ENCODE measurements at places on chromosomes 6 and 20. TPM values are rescaled to one million over a fixed set of nuclear protein-coding genes. Genes with fewer than 3 reads are reported as not detected.
A peak's percentile ranks its signal among the peaks of the same experiment; 100 is the strongest.

GRCh38 chr6:166957087-166957804, 896 bp upstream of the RNASET2 start:
- H3K27me3 ChIP-seq: no peaks in the 10 kb centered on the region
- peak overlapping the region; percentile 57 for H3K27ac ChIP-seq
- H3K36me3 ChIP-seq: no peaks in the 10 kb centered on the region
- no peaks in the 10 kb centered on the region for H3K4me1 ChIP-seq
- peak overlapping the region; percentile 52 for H3K4me3 ChIP-seq
- DNase-seq: no peak

DNA sequence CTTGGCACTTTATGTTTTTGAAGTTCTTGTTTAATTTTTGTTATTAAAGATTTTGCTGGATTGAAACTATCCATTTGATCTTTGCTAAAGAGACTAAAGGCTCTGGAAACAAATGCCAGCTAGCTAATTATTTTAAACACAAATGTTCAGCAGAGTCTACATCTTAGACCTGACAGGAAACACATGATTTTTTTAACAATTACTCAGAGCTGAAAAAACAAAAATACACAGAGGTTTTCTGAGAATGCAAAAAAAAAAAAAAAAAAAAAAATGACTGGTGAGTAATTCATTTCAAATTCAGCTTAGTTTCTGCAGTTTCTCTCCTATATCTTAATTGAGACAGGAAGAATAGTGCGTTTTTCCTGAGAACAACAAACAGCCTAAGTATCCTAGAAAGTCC, 448.0 kb downstream of the TENT5A start:
- no peak overlapping the region for H3K4me3 ChIP-seq
- H3K4me1 ChIP-seq: no peaks in the 10 kb centered on the region

GRCh38 chr6:106225581-106225980, 100.0 kb downstream of the ATG5 start:
- DNase-seq: no peak
- no peaks in the 10 kb centered on the region for H3K36me3 ChIP-seq
- H3K4me1 ChIP-seq: no peaks in the 10 kb centered on the region
- H3K4me3 ChIP-seq: no peak overlapping the region
- no peaks in the 10 kb centered on the region for H3K27me3 ChIP-seq

GRCh38 chr6:35309611-35310264, 12.1 kb downstream of the DEF6 start:
- no peak overlapping the region for H3K4me3 ChIP-seq
- H3K27me3 ChIP-seq: peaks cover 2% of the 10 kb centered on the region
- H3K36me3 ChIP-seq: no peaks in the 10 kb centered on the region
- no peak for DNase-seq

GRCh38 chr6:27312146-27312949, at the start of gene POM121L2:
TSS of gene POM121L2 (minus strand) at chr6:27312273. CDS start at chr6:27312170, 103 bp downstream.
- no peaks in the 10 kb centered on the region for H3K36me3 ChIP-seq
- H3K27ac ChIP-seq: no peak within 1 kb of the TSS

GRCh38 chr20:402496-402885, 5.6 kb upstream of the RBCK1 start:
- no peaks in the 10 kb centered on the region for H3K36me3 ChIP-seq
- peaks cover 4% of the 10 kb centered on the region for H3K4me1 ChIP-seq

- H3K4me3 ChIP-seq: no peak overlapping the region
- DNase-seq: peak; percentile 24
- H3K4me1 ChIP-seq: no peaks in the 10 kb centered on the region
- H3K27me3 ChIP-seq: no peaks in the 10 kb centered on the region
Measured at GRCh38 chr6:17334265-17334664, 53.1 kb downstream of the RBM24 start.

DNA sequence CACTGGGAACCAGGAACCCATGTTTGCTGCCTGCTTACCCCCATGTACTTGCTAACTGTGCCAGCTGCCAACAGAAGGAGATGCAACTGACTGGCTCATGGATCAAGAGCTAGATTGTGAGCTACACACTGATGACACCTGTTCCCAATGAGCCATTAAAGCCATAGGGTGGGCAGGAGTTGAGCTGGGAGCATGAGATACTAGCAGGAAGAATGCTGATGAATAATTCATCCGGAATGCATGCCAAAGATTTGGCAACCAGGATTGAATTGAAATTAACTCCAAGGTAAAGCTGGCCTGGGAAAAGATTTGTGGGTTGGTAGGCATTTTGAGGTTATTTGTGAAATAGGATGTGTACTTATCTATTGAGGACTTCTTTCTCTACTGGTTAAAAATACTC, 631.1 kb downstream of the KIF16B start:
- H3K27ac ChIP-seq: no peak overlapping the region
- no peaks in the 10 kb centered on the region for H3K36me3 ChIP-seq
- H3K27me3 ChIP-seq: no peaks in the 10 kb centered on the region
- no peak overlapping the region for H3K4me3 ChIP-seq

The LPA gene
- polyA plus RNA-seq: not detected

GRCh38 chr6:11356404-11357155, 124.1 kb upstream of the NEDD9 start:
- no peak overlapping the region for H3K4me3 ChIP-seq
- H3K4me1 ChIP-seq: no peaks in the 10 kb centered on the region
- DNase-seq: no peak
- H3K27ac ChIP-seq: no peak overlapping the region
- H3K27me3 ChIP-seq: no peaks in the 10 kb centered on the region

The EMILIN3 gene
- 0.06 TPM for polyA plus RNA-seq

- DNase-seq: no peak
- no peaks in the 10 kb centered on the region for H3K36me3 ChIP-seq
- no peaks in the 10 kb centered on the region for H3K27me3 ChIP-seq
- H3K4me3 ChIP-seq: no peak overlapping the region
- no peak overlapping the region for H3K27ac ChIP-seq
Measured at GRCh38 chr20:63123331-63123741, 92.6 kb downstream of the YTHDF1 start.

DNA sequence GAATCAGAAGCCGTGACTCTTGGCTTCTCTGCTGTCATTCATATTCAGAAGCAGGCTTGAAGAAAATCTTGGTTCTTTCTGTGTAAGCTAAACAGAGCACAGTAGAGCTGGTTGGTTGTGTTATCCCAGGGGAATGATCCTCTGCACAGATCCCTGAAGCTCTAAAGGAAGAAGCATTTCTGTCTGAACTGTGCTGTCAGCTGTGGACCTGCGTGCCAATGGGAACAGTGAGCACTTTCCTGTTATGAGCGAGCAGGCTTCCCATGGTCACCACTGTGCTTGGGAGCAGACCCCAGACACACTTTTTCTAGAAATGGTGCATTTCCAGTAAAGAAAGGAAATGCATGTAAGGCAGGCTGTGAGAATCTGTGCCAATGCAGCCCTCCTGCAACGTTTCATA, 490.2 kb downstream of the EPM2A start:
- H3K4me3 ChIP-seq: no peak overlapping the region
- no peaks in the 10 kb centered on the region for H3K27me3 ChIP-seq
- no peak overlapping the region for H3K27ac ChIP-seq
- H3K36me3 ChIP-seq: no peaks in the 10 kb centered on the region
- peak; percentile 11 for DNase-seq

Measured in fibroblast of lung (primary cell).